ENCODE measurements at places on chromosomes 2 and 18. TPM values are rescaled to one million over a fixed set of nuclear protein-coding genes. Genes with fewer than 3 reads are reported as not detected.

DNA sequence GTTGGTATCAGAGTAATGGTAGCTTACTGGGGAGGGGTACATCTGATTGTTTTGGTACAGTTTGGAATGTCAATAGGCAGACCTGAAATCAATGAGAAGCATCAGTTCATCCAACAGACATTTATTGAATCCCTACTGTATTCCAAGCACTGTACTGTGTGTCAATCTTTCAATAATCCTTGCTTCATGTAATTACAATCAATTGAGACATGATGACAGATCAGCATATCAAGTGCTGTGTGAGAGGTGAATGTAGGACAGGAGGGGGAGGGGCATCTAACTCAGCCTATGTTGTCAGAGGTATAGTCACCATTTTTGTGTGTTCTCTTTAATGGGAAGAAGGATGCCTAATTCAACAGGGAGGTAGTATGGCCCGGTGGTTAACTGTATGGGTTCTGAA lies 146.9 kb downstream of the SLC4A10 start:
- DNase-seq: no peak

DNA sequence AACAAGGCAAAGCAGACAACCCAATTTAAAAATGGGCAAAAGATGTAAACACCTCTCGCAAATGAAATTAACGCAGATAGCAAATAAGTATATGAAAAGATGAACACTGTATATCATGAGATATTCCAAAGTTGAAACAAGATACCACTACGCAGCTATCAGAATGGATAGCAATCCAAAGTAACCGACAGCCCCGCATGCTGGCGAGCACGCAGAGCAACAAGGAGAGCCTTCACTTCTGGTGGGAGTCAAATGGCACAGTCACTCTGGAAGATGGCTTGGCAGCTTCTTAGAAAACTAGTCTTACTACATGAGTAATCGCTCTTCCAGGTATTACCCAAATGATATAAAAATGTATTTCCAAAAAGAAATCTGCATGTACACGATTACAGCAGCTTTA lies 1.4 kb downstream of the NDUFA10 start:
- DNase-seq: no peak

DNA sequence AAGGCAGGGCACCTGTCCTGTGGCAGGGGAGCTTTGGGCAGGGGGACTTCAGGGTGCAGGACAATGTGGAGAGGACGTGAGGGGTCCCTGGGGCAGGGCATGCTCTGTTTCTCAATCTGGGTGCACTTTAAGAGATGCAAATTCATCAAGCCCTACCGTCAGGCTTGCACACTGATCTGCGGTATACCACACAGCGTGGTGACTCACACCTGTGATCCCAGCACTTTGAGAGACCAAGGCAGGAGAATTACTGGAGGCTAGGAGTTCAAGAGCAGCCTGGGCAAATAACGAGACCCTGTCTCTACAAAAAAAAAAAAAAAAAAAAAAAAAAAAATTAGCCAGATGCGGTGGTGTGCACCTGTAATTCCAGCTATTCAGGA lies 10.2 kb upstream of the GPC1 start:
- DNase-seq: no peak

DNA sequence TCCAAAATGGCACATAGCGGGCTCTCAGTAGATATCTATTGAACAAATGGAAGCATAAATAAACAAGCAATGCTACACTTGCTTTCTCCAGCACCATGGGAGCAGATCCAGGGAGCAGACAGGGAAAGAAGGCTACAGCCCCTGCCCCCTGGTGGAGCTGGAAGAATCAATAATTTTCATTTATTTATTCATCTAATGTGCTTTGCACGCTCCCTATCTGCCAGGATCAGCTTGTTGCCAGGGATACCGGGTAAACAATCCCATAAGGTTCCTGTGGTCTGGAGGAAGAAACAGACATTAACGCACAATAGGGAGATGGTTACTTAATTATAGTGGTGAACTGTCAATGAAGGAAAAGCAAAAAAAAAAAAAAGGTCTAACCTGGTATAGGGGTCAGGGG lies 40.1 kb upstream of the CLASP1 start:
- DNase-seq: no peak

GRCh38 chr2:110788976-110789375 lies 56.6 kb downstream of the ACOXL start:
- DNase-seq: no peak

GRCh38 chr2:155830817-155831579 lies 501.5 kb downstream of the NR4A2 start:
- DNase-seq: no peak

ADD2 gene
- total RNA-seq: 20.9 TPM

DNA sequence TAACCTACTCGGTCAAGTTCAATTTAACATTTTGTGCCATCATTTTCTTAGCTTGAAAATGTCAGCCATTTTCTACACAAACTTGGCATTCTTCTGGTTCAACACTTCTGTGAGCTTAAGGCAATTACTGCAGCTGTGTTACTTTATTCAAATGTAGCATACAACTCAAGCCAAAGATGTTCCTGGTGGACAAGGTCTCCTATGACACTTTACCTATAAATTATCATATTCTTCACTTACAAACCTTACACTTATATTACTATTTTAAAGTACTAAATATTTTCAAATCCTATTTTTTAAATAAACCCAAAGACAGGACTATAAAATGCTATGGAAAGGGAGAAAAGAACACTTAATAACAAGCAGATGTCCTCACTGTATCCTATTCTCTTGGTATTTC lies 1045.3 kb downstream of the TSN start:
- no peak for DNase-seq

DNA sequence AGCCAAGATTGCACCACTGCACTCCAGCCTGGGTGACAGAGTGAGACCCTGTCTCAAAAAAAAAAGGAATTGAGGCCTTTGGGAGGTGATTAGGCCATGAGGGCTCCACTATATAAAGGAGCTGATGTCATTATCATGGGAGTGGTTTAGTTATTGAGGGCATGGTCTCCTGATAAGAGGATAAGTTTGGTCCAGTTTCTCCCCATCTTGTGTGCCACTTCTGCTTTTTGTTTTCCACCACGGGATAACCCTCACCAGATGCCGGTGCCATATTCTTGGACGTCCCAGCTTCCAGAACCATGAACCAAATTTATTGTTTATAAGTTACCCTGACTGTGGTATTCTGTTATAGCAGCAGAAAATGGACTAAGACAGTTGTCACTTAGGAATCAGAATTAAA lies 125.8 kb downstream of the C1D start:
- no peak for DNase-seq

- DNase-seq: no peak
These were observed 1.2 kb upstream of the BARD1 start for GRCh38 chr2:214810671-214811070.

DNA sequence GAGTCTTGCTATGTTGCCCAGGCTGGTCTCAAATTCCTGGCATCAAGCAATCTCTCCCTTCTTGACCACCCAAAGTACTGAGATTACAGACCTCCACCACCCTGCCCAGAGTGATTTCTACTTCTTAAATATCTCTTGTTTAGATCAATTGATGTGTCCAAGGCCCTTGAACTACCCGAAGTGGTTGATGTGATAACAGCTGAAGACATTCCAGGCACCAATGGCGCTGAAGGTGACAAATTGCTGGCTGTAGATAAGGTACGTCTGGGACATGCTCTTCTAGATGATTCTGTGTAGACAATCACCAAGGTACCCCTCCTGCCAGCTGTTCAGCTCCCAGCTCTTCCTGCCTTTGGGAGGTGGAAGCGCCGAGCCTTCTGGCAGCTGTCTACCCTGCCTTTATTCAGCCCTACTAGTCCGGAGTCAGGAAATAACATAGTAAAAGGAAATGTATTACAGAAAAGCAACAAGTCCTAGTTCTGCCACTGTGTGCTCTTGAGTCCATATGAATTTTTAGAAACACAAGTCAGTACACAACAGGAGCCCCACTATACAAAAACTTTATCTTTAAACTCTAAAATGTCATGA lies 61.3 kb upstream of the BZW1 start:
- DNase-seq: no peak

FIGN gene
- not detected for total RNA-seq

DNA sequence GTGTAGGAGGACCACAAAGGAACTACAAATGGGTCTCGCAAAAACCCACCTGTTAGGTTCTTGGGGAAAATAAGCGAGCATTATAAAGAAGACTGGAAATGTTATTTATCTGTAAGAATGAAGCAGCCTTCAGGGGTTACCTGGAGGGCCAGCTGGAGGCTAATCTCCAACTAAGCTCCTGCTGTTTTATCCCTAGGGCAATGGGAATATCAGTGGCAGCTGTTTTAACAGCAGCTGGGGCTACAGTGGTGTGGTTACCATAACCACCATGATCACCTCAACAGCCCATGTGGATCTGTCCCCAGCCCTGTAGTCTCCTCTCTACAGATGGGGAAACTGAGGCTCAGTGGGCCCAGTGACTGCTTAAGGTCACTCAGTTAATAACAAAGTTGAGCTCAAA lies 108.1 kb downstream of the FTCDNL1 start:
- DNase-seq: no peak

DNA sequence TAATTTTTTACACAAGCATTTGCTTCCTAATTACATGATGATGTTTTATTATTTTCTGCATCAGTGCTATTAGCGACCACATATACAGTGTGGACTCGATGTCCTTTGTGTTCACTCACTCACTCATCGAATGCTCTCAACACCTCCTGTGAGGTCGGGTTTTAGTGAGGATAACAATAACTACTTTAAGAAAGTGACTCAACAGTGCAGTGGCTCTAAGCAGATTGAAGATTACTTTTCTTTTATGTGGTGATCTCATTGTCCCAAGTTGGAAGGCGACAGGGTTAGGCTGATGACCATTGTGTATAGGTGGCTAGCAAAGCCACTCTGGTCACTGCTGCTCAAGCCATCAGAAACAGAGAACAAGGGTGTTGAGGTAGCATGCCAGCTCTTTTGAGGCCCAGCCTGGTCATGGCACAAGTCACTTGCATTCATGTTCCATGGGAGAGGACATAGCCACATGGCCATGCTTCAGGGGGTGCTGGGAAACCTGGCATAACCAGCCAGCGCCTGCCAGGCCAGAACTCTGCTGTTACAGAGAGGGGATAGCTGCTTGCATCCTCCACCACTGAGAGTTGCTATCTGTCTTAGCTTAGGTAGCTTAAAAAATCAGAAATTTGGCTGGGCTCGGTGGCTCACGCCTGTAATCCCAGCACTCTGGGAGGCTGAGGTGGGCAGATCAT lies 60.4 kb downstream of the PDCL3 start:
- no peak for DNase-seq

GRCh38 chr2:218999021-218999880 lies 6.0 kb upstream of the CRYBA2 start:
- DNase-seq: no peak

DES gene
- not detected for total RNA-seq

FOXI3 gene
- not detected for total RNA-seq

DNA sequence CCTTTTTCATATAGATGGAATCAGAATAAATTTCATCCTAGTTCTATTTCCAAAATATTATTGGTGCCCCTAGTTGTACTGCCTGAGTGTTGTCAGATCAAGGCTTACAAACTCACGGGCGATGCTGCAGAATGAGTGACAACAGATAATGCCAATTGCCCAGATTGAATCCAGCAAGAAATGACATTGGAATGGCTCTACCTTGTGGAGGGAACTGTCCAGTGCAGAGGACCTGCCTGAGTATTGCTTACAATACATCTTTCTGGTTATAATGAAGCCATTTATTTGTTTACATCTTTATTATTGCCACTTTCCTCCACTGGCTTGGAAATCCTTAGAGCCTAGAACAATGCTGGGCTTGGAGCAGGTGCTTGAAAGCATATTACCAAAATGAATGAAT lies 7.8 kb upstream of the IL1R2 start:
- DNase-seq: no peak

GRCh38 chr18:9244376-9244775 lies 90.2 kb upstream of the TWSG1 start:
- DNase-seq: no peak

TMEM163 gene
- 0.19 TPM for total RNA-seq

ALPG gene
- total RNA-seq: not detected

- peak; percentile 85 for DNase-seq
These were observed 28.9 kb downstream of the IL1R2 start for GRCh38 chr2:102020596-102021170.

ALPP gene
- total RNA-seq: not detected

DNA sequence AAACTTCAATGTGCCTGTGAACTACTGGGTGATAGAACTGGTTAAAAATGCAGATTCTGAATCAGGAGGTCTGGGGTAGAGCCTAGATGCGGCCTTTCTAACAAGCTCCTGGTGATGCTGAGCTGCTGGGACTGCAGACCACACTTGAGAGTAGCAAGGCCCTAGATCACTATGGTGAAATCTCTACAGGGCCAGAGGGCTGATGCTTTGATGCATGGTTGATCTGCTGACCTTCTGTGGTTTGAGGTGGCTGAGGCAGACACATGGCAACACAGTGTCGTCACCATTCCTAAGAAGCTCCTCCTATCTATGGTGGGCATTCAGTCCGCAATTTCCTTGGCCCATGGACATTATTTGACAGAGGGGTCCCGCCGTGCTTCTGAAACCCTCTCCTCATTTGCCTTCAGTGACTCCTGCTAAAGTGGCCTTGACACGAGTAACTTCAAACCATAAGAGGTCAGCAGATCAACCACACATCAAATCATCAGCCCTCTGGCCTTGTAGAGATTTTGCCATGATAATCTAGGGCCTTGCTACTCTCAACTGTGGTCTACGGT lies 19.8 kb downstream of the CCDC68 start:
- DNase-seq: no peak

RTKN gene
- 1.8 TPM for total RNA-seq

- no peak for DNase-seq
These were observed 54.0 kb upstream of the SPP2 start for GRCh38 chr2:233996461-233996860.

GRCh38 chr2:221778025-221778424 lies 205.9 kb upstream of the EPHA4 start:
- DNase-seq: no peak

CABLES1 gene
- total RNA-seq: 1.4 TPM

- DNase-seq: no peak
These were observed 60.1 kb upstream of the TUBA3E start for GRCh38 chr2:130258356-130258755.

GRCh38 chr2:46780801-46781445 lies 134.7 kb downstream of the MCFD2 start:
- DNase-seq: no peak

OSR1 gene
- not detected for total RNA-seq

- peak; percentile 94 for DNase-seq
These were observed 4.0 kb downstream of the ID2 start for GRCh38 chr2:8685697-8686358.

- DNase-seq: no peak
These were observed 318.1 kb upstream of the EPAS1 start for GRCh38 chr2:45979065-45979464.

GRCh38 chr18:79406708-79407107 lies 11.0 kb downstream of the NFATC1 start:
- DNase-seq: no peak

- no peak for DNase-seq
These were observed 22.8 kb upstream of the LYPD1 start for GRCh38 chr2:132692816-132693215.

GRCh38 chr2:73072129-73072395 lies 550 bp upstream of the SFXN5 start:
- DNase-seq: no peak

DNA sequence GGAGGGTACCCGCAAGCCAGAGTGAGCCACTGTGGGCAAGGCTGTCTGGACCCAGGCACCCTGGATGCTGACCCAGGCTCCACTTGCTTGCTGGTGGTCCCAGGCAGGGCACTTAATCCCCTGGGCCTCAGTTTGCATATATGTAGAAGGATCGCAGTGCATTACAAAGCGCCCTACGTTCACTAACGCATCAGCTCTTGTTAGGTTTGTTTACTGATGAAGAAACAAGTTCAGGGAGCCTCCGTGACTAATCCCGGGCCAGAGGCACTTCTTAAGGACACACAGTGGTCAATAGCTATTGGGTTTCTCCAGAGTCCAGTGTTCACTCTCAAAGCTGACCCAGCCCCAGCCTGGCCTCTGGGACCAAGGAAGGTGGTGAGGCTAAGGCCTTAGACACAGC lies 70.2 kb downstream of the LBH start:
- no peak for DNase-seq

IFIH1 gene
- 45.9 TPM for total RNA-seq
